ENCODE measurements at places on chromosomes 5 and 9.

GRCh38 chr9:20065796-20066700 is 277.2 kb upstream of the SLC24A2 start:
- H3K36me3 ChIP-seq = no peaks in the 10 kb centered on the region
- no peak overlapping the region for H3K27ac ChIP-seq
- no peak overlapping the region for H3K4me3 ChIP-seq
- no peaks in the 10 kb centered on the region for H3K27me3 ChIP-seq
- DNase-seq = no peak

GRCh38 chr5:149596712-149597111 is 15.4 kb downstream of the ARHGEF37 start:
- no peaks in the 10 kb centered on the region for H3K27me3 ChIP-seq
- H3K27ac ChIP-seq = peak overlapping the region; percentile 56
- H3K36me3 ChIP-seq = no peaks in the 10 kb centered on the region
- H3K4me3 ChIP-seq = no peak overlapping the region

DNA sequence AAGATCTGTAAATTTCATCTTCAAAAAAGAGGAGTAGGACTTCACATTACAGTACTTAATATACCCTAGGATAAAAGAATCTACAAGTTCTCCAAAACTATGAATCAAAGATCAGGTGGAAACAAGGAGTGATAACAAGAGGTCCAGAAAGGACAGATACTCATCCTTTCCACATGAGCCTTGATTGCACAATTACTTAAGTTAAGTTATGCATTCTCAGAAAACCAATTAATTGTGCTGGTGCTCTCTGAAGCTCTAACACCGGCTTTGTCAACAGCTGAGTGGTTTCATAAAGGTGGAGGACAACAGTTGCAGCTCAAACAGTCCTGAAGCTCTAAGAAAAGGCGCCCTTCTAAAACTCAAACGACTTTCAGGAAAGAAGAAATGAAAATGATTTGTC is 251.9 kb downstream of the BNC2 start:
- H3K4me1 ChIP-seq = peaks cover 4% of the 10 kb centered on the region
- H3K4me3 ChIP-seq = no peak overlapping the region
- no peak for DNase-seq
- H3K27ac ChIP-seq = peak overlapping the region; percentile 8
- no peaks in the 10 kb centered on the region for H3K36me3 ChIP-seq

GRCh38 chr5:153881687-153882086 is 157.0 kb downstream of the FAM114A2 start:
- H3K4me1 ChIP-seq = no peaks in the 10 kb centered on the region
- H3K4me3 ChIP-seq = no peak overlapping the region
- no peak for DNase-seq
- no peak overlapping the region for H3K27ac ChIP-seq

DNA sequence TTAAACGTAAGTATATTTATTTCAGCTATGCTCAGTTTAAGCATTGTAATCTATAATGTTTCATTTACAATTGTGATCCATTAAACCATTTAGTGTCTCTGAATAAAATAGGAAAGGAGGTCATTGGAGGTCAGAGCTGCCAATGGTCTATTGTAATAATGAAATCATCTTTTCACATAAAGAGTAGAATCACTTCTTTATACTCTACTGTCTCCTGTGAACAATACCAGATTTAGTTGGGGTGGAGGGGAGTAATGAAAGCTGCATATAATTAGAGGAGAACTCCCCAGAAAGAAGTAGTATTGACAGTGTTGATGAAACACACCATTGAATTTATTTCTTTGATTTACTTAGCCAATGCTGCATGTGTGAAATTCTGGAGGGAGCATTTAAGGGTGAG is 35.1 kb upstream of the ZFYVE16 start:
- no peak overlapping the region for H3K27ac ChIP-seq
- no peaks in the 10 kb centered on the region for H3K27me3 ChIP-seq
- H3K36me3 ChIP-seq = no peaks in the 10 kb centered on the region
- no peaks in the 10 kb centered on the region for H3K4me1 ChIP-seq
- DNase-seq = no peak

DNA sequence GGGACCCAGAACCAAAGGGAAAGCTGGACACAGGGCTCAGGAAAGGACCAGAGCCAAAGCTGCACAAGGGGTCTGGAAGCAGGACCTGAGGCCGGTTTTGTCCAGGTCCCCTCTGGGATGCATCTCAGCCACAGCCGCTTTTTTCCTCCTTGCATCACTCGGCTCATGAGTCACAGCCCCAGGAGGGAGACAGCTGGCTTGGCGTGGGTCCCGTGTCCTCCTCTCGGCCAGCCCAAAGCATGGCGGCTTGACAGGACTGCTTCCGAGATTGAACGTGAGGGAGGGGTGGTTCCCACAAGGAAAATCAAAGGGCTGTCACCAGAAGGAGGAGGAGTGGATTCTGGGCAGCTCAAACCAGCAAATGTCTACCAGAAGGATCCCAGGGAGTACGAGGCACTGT is 56.7 kb upstream of the CPLX2 start:
- H3K4me1 ChIP-seq = no peaks in the 10 kb centered on the region
- no peak overlapping the region for H3K27ac ChIP-seq
- DNase-seq = no peak
- H3K27me3 ChIP-seq = peaks cover 49% of the 10 kb centered on the region

- DNase-seq = no peak
- H3K27me3 ChIP-seq = no peaks in the 10 kb centered on the region
- H3K4me3 ChIP-seq = no peak overlapping the region
- no peaks in the 10 kb centered on the region for H3K36me3 ChIP-seq
- no peak overlapping the region for H3K27ac ChIP-seq
- no peaks in the 10 kb centered on the region for H3K4me1 ChIP-seq
Measured at GRCh38 chr9:89593727-89594427, 10.9 kb upstream of the GADD45G start.

GRCh38 chr5:151619812-151620460 is 28.8 kb upstream of the FAT2 start:
- H3K27me3 ChIP-seq = peaks cover 4% of the 10 kb centered on the region
- H3K27ac ChIP-seq = peak overlapping the region; percentile 76
- no peaks in the 10 kb centered on the region for H3K36me3 ChIP-seq
- DNase-seq = no peak
- peaks cover 54% of the 10 kb centered on the region for H3K4me1 ChIP-seq
- H3K4me3 ChIP-seq = no peak overlapping the region

DNA sequence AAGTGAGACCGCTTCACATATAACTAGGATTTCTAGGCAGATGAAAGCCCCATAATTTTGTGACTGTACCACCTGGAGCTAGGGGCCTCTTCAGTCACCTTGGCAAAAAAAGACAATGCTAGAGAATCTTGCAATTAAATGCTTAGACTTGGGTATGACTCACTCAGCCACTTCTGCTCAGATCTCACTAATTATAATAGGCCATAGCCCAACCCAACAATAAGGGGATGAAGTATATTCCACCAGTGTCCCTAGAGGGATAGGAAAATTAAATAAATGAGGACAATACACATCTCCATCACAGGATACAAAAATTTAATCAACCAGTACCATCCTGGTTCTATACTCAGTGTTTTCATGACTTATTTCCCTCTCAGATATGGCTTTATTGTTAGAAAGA is 1079.9 kb upstream of the C9orf72 start:
- no peak overlapping the region for H3K27ac ChIP-seq
- no peaks in the 10 kb centered on the region for H3K36me3 ChIP-seq
- no peak for DNase-seq
- no peaks in the 10 kb centered on the region for H3K4me1 ChIP-seq
- no peak overlapping the region for H3K4me3 ChIP-seq

DNA sequence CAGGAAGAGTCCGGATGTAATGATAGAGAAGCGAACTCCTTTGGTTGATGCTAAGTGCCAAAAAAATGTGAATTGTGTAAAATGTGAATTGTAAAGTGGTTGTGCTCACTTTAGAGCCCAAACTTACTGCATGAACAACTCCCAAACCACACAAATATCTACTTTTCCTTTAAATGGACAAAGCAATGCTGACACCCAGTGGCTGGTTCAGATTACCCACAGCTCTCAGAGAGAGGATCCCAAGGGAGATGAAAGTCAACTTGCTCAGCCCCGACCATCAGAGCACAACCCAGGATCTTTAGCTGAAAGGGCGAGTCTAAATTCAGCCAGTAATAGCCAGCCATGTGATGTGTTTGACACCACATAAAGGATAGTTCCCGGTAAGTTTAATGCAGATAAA is 133.7 kb downstream of the NMUR2 start:
- no peak for DNase-seq
- no peaks in the 10 kb centered on the region for H3K36me3 ChIP-seq
- H3K4me1 ChIP-seq = no peaks in the 10 kb centered on the region
- no peak overlapping the region for H3K4me3 ChIP-seq

DNA sequence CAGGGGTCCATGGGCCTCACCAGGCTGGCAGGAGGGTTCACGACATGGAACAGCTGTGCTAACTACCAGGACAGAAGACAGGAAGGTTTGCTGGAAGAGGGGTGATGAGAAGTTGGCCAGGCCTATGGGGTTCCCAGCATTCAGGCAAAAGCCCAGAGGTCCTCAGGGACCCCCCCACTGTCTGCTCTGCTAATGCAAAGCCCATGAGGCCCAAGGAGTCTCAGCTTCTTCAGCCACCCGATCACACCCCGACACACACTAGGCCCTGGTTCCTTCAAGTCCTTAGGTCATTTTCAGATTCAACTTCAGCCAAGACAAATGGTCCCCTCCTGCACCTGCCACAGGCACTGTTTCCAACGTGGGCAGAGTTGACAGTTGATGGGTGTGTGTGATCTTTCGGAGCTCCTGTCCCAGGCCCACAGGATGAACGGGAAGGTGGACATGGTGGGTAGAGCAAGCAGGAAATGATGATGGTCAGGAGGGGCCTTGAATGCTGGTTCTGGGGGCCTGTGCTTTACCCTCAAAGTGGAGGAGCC is 20.4 kb downstream of the ADAMTS2 start:
- no peaks in the 10 kb centered on the region for H3K36me3 ChIP-seq
- H3K4me3 ChIP-seq = no peak overlapping the region
- H3K27ac ChIP-seq = no peak overlapping the region
- H3K4me1 ChIP-seq = peaks cover 13% of the 10 kb centered on the region
- no peaks in the 10 kb centered on the region for H3K27me3 ChIP-seq
- no peak for DNase-seq

- peak overlapping the region; percentile 78 for H3K27ac ChIP-seq
- H3K36me3 ChIP-seq = no peaks in the 10 kb centered on the region
- H3K4me3 ChIP-seq = no peak overlapping the region
- DNase-seq = no peak
Measured at GRCh38 chr5:140239939-140240700, 62.8 kb downstream of the PFDN1 start.

GRCh38 chr9:128735373-128735772 is 11.4 kb upstream of the ZDHHC12 start:
- no peak for DNase-seq
- no peak overlapping the region for H3K4me3 ChIP-seq
- peaks cover 17% of the 10 kb centered on the region for H3K36me3 ChIP-seq

DNA sequence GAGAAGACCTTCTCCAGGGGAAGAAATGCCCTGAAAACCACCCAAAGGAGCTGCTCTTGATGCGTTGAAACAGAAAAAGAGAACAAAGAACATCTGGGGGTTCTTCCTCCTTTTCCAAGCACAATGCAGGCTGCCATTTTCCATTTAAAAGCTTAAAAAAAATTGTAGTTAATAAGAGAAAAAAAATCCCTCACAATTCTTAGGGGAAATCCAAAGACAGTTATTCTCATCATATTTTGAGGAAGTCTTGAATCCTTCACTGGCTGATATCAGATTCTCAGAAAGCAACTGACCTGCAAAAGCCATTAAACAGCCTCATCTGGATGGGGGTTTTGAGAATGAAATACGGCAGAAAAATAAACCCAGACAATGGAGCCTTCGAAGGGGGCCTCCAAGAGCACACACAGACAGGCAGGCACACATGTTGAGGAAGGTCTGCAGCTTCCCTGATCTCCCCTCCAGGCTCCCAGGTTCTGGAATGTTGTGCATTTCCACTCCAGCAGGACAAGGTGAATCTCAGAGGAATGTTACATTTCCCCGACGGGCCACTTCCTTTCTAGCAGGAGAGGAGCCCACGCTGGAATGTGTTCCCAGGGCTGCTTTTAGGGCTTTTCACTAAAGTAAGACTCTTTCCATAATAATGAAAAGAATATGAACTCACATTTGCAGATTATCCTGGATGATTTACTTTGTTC is 159.4 kb upstream of the S1PR3 start:
- no peak overlapping the region for H3K27ac ChIP-seq
- no peaks in the 10 kb centered on the region for H3K36me3 ChIP-seq
- no peaks in the 10 kb centered on the region for H3K4me1 ChIP-seq
- H3K4me3 ChIP-seq = no peak overlapping the region
- H3K27me3 ChIP-seq = no peaks in the 10 kb centered on the region
- DNase-seq = no peak

GRCh38 chr5:110201791-110202190 is 512.1 kb downstream of the MAN2A1 start:
- H3K27ac ChIP-seq = no peak overlapping the region
- DNase-seq = no peak
- no peak overlapping the region for H3K4me3 ChIP-seq
- no peaks in the 10 kb centered on the region for H3K27me3 ChIP-seq

- no peak for DNase-seq
- no peak overlapping the region for H3K4me3 ChIP-seq
- no peaks in the 10 kb centered on the region for H3K27me3 ChIP-seq
- H3K4me1 ChIP-seq = no peaks in the 10 kb centered on the region
Measured at GRCh38 chr5:97075649-97076048, 66.8 kb downstream of the LIX1 start.

- no peaks in the 10 kb centered on the region for H3K36me3 ChIP-seq
- no peak for DNase-seq
- no peaks in the 10 kb centered on the region for H3K4me1 ChIP-seq
- H3K27me3 ChIP-seq = no peaks in the 10 kb centered on the region
Measured at GRCh38 chr9:13728131-13728530, 448.6 kb upstream of the MPDZ start.

DNA sequence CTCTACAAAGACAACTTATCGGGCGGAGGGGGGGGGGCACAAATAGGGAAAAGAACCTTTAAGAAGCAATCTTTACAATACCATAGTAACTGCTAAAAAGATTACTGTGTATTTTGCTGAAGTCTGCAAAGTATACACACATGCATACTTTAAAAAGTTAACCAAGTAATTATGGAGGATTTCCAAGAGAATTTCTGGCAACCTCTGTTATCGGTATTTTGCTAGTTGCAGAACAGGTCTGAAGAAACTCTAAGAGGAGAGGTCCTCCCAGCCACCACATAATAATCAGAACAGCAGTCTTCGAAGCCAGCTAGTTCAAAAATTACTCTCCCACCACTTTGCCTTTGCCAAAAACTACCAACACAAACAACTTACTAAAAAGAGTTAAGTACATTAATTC is 56.1 kb downstream of the UBAP2 start:
- no peak for DNase-seq
- no peak overlapping the region for H3K27ac ChIP-seq
- no peaks in the 10 kb centered on the region for H3K27me3 ChIP-seq
- no peaks in the 10 kb centered on the region for H3K4me1 ChIP-seq

DNA sequence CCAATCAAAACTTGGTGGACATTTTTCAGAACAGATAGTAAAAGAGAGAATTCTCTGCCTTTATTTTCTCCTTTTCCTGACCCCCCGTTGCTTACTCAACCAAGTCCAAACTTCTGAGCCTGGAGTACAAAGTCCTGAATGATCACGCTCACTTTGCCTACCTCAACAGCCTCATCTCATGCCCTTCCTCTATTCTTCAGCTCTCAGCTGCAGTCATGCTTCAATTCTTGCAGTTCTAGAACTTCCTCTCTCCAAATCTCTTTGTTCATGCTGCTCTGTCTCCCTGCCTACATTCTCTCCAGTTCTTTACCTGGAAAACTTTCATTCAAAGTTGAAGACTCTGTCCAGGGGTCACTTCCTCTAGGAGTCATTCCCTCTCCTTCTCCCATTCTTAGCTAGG is 398.5 kb upstream of the SLC24A2 start:
- DNase-seq = no peak
- H3K36me3 ChIP-seq = no peaks in the 10 kb centered on the region
- no peak overlapping the region for H3K27ac ChIP-seq
- no peaks in the 10 kb centered on the region for H3K27me3 ChIP-seq

- H3K27ac ChIP-seq = no peak overlapping the region
- H3K4me1 ChIP-seq = peaks cover 15% of the 10 kb centered on the region
- no peak overlapping the region for H3K4me3 ChIP-seq
- no peaks in the 10 kb centered on the region for H3K27me3 ChIP-seq
- no peak for DNase-seq
Measured at GRCh38 chr9:134290603-134291451, 35.4 kb upstream of the RXRA start.
